ENCODE measurements at places on chromosomes 7 and 10.

- no peak for DNase-seq
Observed at GRCh38 chr10:1661416-1661815, 75.9 kb downstream of the ADARB2 start.

GRCh38 chr7:63925626-63926460, 72.8 kb upstream of the ZNF722 start:
- DNase-seq: no peak

DNA sequence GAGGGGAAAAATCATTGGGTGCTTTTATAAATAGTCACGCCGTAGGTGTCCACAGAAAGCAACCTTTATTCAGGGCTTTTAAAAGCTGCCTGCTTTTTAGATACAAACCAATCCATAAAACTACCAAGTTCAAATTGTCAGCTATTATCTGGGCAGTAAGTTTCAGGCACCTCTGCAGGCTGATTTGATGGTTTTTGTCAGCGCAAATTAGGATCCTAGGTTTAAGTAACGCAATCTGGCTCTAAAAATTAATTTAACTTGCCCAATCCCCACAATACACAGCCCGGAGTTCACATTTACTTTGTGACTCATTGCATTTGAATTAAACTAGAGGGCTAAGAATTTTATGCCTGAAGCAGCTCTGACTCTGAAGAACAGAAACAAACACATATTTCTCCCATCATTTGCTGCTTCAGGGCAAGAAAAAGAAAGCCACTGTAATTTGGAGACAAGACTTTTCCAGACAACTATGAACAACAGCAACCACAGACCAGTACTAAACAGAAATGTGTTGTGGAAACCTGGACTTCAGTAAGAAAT, 43.3 kb downstream of the NRP1 start:
- no peak for DNase-seq

DNA sequence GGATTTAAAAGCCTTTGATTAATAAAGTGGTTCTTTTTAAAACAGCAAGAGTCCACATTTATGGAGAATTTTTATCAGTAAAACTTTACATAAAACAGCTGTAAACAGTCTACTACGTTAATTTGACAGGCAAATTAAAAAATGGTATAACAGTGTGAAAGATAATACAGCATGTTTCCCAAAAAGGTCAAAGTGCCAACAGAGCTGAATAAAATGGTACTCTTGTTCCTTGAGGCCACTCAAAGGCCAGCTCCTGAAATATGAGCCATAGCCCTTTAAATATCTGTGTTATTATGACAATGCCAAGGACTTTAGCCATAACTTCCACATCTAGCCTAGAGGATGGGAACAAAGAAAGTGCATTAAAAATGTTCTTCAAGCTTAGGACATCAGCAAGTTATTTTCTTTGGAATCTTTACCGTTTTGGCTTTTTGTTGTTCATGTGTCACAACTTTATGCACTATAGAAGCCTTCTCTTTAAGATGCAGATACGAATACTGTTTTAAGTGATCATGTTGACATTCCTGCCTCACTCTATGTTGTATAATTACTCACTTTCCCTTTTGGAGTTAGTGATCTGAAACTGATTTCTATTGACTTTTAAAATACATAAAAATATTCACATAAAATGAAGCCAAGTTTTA, 165.6 kb downstream of the RNLS start:
- no peak for DNase-seq

DNA sequence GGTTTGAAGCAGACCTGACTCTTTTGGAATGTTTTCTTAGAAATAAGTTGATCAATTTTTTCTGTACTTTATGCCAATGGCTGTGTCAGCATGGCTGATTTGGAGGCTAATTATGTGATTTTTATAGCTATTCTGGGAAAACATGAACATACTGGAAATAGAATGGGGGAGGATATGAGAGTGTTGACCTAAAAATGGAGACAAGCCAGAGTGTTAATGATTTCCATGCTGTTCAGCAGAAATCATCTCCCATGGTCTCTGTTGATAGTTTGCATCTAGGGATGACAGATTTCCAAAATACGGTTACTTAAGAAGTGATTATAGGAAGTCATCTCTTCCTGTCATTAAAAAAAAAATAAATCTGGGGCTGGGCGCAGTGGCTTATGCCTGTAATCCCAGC, 32.7 kb upstream of the DMTF1 start:
- DNase-seq: no peak

- no peak for DNase-seq
Observed at GRCh38 chr7:142523821-142524460, 225.3 kb upstream of the PRSS1 start.

GRCh38 chr7:117619681-117620080, 139.9 kb downstream of the CFTR start:
- no peak for DNase-seq

DNA sequence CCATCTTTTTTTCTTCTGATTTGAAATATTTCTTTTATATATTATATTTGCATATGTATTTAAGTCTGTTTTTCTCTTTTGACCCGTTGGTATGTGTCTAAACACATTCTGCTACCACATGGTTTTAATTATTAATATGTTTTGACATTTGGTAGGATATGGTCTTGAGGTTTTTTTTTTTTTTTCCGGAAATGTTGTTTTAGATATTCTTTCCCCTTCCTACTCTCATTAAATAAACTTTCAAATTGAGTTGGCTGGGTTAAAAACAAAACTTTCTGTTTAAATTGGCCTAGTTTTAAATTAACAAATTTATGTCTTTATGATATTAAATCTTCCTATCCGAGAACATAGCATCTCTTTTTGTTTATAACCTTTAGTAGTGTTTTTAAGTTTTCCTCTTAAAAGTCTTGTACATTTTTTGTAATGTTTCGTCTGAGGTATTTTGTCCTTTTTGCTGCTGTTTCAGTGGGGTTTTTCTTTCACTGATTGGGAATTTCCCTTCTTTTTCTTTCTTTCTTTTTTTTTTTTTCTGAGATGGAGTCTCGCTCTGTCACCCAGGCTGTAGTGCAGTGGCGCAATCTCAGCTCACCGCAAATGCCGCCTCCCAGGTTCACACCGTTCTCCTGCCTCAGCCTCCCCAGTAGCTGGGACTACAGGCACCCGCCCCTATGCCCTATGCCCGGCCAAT, 25.4 kb downstream of the STAM start:
- no peak for DNase-seq

DNA sequence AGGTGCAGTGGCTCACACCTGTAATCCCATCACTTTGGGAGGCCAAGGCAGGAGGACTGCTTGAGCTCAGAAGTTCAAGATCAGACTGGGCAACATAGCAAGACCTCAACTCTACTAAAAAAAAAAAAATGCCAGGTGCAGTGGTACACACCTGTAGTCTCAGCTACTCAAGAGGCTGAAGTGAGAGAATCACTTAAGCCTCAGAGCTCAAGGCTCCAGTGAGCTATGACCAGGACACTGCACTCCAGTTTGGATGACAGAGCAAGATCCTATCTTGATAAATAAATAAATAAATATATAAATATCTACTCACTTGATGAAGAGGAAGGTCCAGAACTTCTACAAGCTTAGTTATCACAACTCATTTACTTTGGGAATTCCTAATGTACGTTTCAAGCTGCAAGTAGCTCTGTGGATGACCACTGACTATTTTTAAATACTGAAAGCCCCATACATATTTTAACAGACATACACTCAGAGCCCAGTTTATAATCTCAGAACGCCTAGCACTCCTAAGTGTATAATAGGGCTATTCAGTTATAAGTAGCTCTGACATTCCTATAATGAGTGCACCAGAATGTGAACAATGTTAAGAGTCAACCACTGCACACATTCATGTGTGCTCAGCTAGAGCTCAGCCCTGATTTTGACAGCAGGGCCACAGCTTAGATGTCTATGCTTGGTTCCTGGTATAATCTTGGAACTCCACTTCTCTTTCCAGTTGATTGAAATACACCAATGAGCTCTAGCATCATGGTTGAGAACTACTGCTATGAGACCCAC, 119.1 kb downstream of the CUBN start:
- no peak for DNase-seq

DNA sequence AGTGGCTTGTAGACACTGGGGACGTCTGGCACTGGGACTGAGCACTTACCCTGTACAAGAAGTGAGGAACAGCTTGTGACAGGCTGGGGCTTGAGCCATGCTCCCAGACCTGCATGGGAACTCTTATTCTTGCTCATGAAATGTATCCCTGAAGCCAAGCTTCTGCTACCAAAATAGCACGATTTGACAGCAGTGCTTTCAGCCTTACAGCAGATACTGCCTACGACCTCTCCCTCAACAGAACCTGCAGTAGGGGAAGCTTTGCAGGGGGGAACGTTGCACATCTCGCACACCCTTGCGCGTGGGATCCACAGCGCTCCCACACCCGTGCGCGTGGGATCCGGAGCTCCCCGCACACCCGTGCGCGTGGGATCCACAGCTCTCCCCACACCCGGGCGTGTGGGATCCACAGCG, 88.0 kb downstream of the CREM start:
- no peak for DNase-seq

- DNase-seq: no peak
Observed at GRCh38 chr7:94045581-94045980, 41.4 kb upstream of the BET1 start.

- no peak for DNase-seq
Observed at GRCh38 chr7:35754741-35755140, 46.1 kb upstream of the SEPTIN7 start.

- DNase-seq: peak; percentile 87
Observed at GRCh38 chr10:110681023-110681681, 37.0 kb downstream of the RBM20 start.

GRCh38 chr10:86508217-86508616, 13.4 kb downstream of the WAPL start:
- DNase-seq: no peak

DNA sequence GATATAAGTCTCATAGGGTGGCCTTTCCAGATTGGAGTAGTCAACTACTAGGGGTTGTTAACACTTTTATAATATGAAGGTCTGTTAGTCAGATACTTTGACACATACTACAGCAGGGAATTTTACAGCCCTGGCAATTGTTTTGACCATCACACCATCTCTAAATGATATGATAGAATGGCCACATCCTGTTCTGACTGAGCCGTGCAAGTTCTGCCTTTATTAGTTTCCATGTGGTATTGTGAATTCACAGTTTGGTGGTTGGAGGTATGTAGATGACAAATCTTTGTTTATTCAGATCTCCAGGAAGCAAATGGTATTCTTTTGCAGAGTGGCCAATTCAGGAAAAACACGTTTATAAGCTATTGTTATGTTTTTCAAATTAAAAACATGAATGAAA, 83.0 kb downstream of the NRG3 start:
- DNase-seq: no peak

DNA sequence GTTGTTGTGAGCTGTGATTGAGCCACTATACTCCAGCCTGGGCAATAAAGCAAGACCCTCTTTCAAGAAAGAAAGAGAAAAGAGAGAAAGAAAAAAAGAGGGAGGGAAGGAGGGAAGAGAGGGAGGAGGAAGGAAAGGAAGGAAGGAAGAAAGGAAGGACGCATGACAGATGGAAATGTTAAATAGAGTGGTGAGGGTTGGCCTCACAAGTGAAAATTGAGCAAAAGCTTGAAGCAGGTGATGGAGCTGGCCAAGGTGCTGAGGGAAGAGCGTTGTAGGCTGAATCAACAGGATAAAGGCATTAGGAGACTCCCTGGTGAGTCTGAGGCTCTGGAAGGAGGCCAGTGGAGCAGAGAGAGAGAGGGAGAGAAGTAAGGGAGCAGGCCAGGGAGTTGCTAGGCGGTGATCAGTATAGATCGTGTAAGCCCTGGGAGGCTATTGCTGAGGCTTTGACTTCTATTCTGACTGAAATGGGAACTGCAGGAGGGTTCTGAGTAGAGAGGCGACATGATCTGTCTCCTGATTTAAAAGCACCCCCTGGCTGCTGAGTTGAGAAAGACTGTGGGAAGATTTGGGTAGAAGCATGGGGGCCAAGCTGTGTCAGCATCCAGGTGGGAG, 26.5 kb upstream of the TMEM248 start:
- DNase-seq: no peak

DNA sequence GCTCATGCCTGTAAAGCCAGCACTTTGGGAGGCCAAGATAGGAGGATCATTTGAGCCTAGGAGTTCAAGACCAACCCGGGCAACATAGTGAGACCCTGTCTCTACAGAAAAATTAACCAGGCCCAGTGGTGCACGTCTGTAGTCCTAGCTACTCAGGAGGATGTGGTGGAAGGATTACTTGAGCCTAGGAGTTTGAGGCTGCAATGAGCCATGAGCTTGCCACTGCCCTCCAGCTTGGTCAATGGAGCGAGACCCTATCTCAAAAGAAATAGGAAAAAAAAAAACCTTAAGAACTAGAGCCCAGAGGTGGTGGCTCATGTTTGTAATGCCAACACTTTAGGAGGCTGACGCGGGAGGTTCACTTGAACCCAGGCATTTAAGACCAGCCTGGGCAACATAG, 2.2 kb downstream of the STRA8 start:
- no peak for DNase-seq

DNA sequence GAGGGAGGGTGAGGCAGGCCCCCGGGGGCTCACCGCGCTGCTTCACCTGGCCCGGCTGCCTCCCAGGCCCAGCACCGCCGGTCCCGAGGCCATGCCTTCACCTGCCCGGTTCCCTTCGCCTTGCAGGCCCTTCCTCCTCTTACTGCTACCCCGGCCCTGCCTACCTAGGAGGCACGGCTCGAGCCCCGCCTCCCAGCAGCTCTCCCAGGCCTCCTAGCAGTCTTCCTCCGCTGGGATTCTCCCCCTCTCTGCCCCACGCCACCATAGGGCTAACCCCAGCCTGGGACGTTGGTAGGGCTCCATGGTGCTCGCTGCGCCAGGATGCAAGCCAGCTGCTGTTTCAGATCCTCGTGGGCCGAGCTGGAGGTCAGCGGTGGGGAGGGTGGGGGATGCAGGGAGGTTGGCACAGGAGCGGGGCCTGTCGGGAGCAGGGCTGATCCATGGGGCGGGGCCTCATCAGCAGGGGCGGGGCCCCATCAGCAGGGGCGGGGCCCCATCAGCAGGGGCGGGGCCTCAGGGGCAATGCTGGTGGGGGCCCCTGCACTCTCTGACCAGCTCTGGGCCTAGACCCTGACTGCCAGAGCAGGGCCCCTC, 63.3 kb downstream of the RASGEF1A start:
- peak; percentile 75 for DNase-seq

DNA sequence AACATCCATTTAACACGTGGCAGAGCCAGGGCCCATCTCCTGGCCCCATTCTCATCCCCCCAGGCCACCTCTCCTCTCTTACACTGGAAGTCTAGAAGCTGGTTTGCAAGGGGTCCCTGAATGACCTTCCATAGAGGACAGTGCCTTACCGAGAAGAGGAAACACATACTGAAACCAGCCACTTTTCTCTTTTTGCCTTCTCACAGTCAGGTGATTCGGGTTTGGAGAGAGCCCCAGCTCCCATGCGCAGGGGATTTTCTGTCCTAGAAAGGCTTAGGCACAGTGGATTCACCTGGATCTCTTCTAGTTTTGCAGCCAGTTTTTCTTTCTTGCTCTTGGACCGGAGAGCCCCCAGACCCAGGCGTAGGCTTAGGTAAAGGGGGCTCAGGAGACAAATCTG, 334.1 kb upstream of the C7orf33 start:
- no peak for DNase-seq

- no peak for DNase-seq
Observed at GRCh38 chr7:90709501-90710465, 113.7 kb downstream of the CDK14 start.

GRCh38 chr10:84540022-84540616, 211.7 kb downstream of the CCSER2 start:
- DNase-seq: no peak

GRCh38 chr10:30645340-30645827, 15.8 kb upstream of the LYZL2 start:
- DNase-seq: peak; percentile 6

GRCh38 chr7:99469381-99470065, 3.2 kb upstream of the ZNF789 start:
- DNase-seq: no peak

- DNase-seq: no peak
Observed at GRCh38 chr7:94303695-94304094, 91.0 kb upstream of the COL1A2 start.

- DNase-seq: no peak
Observed at GRCh38 chr7:69166979-69167516, 431.2 kb upstream of the AUTS2 start.

All from HEK293T (cell line).